ENCODE measurements at places on chromosomes 4 and X.

DNA sequence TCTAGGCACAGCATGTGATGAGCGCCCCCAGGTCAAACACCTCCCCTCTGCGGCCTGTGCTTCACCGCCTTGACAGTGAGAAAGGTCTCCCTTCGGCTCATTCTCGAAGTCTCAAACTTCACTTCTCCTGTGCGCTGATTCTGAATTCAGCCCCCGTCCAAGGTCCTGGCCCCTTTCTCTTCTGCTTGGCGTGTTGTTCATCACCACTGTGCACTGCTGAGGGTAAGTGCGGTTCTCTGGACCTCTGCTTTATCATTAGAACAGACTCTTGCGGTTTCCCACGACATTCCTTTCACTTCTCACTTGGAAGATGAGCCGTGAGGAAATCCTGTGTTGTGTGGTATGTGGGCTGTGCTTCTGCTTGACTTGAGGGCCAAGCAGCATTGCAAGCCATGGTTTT, 11.9 kb downstream of the HTT-AS start:
- DNase-seq = no peak

- no peak for DNase-seq
These were observed 838.1 kb upstream of the AGA start for GRCh38 chr4:178280362-178280761.

DNA sequence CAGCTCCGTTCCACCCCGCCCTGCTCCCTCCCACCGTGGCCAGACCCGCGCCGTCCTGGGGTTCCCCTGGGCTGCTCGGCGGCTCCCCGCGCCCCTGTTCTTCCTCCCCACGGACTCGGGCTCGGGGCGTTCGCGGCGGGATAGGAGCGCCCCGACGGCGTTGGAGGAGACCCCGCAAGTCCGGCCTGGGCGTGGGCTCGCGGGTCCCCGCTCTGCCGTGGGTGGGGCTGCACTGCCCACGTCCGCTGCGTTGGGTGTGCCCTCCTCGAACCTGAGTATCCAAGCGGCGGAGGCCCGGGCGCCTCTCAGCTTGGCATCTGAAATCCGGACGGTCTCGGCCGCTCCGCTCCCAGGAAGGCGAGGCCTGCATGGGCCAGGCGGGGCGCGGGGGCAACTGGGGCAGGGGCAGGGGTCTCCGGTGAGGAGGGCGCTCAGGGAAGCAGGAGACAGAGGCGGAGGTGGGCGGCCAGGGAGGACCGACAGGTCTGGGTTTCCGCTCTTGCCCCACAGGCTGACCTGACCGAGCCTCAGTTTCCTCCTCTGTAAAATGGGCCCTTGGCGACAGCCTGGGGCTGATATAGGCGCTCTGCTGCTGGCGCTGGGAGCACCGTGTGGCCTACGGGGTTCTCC, 12.0 kb upstream of the NAT8L start:
- DNase-seq = no peak

- DNase-seq = peak; percentile 75
These were observed 57.5 kb upstream of the ZCCHC13 start for GRCh38 chrX:74246524-74246923.

- no peak for DNase-seq
These were observed 1.2 kb downstream of the RAP1GDS1 start for GRCh38 chr4:98262431-98262830.

GRCh38 chr4:140816806-140817510, 60.8 kb upstream of the TBC1D9 start:
- DNase-seq = no peak

- DNase-seq = no peak
These were observed 1006.0 kb upstream of the DIAPH2 start for GRCh38 chrX:95678679-95679078.

GRCh38 chrX:112664924-112665323, 14.8 kb downstream of the LHFPL1 start:
- DNase-seq = no peak
